Mucosa of gallbladder (tissue), 1 donor: ENCODE measurements at places on chromosomes 16 and 17. TPM values are rescaled to one million over a fixed set of nuclear protein-coding genes. Genes with fewer than 3 reads are reported as not detected.

Gene CXCL16
- total RNA-seq = 92.6 TPM

Gene CLEC18C
- total RNA-seq = 0.98 TPM

Gene USP43
- total RNA-seq = 8.2 TPM

Gene TEKT5
- total RNA-seq = not detected

Gene RPS15A
- total RNA-seq = 899 TPM

Gene WSCD1
- total RNA-seq = 2.6 TPM

Gene TPSD1
- total RNA-seq = 0.69 TPM

Gene PTRH2
- 17.2 TPM for total RNA-seq

Gene RAB37
- total RNA-seq = 5.1 TPM

Gene NTN3
- 0.46 TPM for total RNA-seq

Gene TNK1
- 11.7 TPM for total RNA-seq

Gene EVPLL
- 0.14 TPM for total RNA-seq

Gene IL17C
- total RNA-seq = not detected

Gene SETD1A
- total RNA-seq = 17.6 TPM

Gene SCIMP
- 4.9 TPM for total RNA-seq

Gene ITGAE
- 21.2 TPM for total RNA-seq
